ENCODE measurements at places on chromosomes 4 and X.
A peak's percentile ranks its signal among the peaks of the same experiment; 100 is the strongest.

DNA sequence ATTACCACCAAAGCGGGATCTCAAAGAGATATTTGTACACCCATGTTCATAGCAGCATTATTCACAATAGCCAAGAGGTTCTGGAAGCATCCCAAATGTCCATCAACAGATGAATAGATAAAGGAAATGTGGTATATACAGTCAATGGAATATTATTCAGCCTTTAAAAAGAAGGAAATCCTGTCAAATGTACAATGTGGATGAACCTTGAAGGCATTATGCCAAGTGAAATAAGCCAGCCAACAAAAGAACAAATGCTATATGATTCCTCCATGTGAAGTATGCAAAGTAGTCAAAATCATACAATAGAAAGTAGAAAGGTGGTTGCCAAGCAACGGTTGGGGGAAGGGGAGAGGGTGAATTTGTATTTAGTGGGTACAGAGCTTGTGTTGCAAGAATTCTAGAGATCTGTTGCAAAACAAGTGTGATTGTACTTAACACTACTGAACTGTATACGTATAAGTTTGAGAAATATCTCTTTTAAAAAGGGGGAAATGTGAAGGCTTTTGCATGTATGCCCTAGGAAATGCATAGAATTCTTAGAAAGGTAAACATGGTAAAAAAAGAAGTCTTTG, 5.0 kb upstream of the ZRSR2 start:
- no peak for DNase-seq

- no peak for DNase-seq
Measured at GRCh38 chr4:2469192-2469984, 482 bp downstream of the RNF4 start.

DNA sequence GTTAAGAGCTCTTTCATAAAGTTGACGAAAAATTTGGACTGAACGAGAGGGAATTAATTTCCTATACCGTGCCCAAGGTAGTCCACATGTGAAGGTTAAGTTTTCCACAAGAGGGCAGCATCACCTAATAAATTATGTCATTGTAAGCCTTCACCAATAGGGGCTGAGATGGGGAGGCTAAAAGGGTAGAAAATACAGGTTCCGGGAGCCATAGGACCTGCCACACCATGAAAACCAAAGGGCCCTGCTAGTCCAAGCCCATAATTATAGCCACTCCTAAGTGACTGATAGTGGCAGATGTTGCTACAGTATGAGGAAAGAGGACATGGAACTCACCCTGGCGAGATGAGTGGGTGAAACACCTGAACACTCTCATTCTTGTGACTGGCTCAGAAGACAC, 122.2 kb downstream of the SHROOM4 start:
- no peak for DNase-seq

- no peak for DNase-seq
Measured at GRCh38 chr4:151267104-151267503, 9.9 kb upstream of the PRSS48 start.

- DNase-seq, result no peak
Measured at GRCh38 chr4:106344647-106344970, 24.0 kb downstream of the GIMD1 start.

DNA sequence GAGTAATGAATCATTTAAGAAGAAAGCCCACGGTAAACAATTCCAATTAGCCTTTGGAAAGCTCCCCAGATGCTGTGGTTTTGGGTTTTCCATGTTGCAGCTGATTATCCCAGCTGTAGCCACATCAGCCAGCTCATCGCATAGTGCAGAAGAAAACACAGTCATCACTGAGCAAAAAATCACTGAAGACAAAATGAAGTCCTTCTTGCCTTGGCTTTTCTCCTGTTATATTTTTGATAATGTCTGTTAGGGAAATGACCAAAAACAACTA, 193.0 kb upstream of the C1QTNF7 start:
- peak; percentile 87 for DNase-seq

GRCh38 chr4:95358421-95358820, 190.4 kb downstream of the UNC5C start:
- DNase-seq, result no peak

DNA sequence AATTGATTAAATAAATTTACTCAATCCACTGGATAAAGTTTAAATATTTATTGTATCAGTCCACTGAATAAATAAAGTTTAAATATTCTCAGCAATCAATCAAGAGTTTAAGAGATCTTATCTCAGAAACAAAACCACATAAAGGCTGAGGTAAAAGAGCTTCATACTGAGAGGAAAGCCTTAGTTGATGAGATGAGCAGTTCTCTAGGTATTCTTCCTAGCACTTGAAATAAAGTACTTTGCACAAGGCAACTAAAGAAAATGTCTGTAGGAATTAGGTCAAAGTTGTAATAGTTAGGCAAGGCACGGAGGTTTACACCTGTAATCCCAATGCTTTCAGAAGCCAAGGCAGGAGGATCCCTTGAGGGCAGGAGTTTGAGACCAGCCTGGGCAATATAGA, 63.5 kb downstream of the UCHL1 start:
- DNase-seq, result no peak

DNA sequence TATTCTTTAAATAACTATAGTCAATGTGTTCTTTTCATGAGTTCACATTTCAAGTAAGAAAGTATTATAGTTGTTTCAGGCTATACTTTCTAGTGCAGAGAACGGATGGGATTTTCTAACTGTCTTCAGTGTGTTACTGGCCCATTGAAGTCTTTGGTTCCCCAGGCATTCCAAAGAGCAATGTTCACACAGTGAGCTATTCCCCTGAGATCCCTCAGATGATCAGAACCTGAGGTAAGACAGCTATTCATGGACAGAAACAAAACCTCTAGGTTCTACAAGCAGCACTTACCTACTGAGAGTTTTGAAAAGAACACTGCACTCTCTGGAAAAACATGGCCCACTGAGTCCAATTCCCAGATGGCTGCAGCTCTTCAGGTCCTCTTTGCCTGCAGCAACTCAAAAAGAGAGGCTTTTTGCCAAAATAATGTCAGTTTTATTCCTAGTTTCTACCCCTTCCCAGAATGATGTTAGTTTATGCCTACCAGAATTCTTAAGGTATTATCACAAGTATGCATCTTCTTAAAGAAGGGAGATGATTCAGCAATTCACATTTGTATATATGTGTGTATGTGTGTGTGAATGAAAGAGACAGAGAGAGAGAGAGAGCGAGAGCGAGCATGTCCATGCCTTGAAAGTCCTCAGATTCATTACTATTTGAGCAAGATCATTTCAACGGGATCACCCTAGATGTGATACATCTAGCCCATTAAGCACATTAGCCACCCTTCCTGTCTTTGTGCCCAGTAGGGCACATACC, 146.1 kb downstream of the PDHA2 start:
- no peak for DNase-seq

DNA sequence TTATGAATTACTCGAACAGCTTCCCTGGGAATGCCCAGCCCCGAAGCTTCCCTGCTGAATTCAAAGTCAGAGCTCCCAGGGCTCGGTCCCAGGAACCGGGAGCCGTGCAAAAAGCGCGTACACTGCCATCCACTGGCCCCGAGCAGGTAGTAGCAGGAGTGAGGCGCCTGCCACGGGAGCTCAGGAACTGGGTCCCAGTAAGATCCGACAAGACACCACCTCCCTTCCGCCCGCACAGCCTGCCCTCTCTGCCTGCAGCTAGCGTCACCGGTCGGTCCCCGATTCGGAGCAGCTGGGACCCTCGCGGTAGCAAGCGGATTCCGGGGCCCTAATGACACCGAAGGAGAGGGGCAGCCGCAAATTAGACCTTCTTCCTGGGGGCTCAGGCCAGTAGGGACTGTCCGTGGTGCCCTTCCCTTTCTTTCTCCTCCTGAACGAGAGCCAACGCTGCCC, 1.2 kb downstream of the CORIN start:
- peak; percentile 56 for DNase-seq

DNA sequence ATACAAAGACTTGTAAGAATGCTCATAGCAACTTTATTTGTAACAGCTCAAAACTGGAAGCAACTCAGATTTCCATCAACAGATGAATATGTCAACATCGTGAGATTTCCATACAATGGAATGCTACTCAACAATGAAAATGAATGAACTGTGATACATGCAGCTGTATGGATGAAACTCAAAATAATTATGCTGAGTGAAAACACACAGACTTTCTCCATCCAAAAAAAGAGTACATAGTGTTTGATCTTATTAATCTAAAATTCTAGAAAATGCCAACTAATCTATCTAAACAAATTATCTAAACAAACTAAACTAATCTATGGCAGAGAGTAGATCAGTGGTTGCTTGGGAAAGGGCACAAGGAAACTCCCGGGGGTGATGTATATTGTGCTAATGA, 42.7 kb downstream of the PPP1R2C start:
- DNase-seq, result no peak

DNA sequence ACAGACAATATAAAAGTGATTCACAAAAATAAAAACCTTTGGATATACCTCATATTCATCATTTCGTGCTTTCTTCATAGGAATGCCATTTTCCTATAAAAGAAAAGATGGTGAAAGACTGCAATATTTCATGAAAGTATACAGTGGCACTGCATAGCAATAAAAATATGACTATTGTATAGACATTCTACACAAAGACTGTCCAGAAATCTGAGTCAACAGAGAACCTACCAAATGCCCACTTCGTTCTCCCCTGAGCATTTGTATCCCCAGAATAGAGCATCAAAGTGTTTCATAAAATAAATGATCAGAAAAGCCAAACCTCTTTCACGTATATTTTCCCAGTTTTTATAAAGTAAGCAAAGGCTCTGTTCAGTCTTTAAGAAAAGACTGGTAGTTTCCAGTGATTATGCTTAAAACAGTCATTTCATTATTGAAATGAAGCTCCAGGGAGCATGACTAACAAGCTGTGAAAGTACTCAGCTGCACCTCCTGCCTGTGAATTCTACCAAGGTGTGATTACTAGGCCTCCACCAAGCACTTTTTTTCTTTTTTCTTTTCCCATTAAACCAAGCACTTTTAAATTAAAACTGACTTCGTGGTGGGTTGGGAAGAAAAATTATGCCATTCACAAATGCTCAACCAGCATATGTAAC, 20.2 kb downstream of the PPA2 start:
- DNase-seq, result no peak

DNA sequence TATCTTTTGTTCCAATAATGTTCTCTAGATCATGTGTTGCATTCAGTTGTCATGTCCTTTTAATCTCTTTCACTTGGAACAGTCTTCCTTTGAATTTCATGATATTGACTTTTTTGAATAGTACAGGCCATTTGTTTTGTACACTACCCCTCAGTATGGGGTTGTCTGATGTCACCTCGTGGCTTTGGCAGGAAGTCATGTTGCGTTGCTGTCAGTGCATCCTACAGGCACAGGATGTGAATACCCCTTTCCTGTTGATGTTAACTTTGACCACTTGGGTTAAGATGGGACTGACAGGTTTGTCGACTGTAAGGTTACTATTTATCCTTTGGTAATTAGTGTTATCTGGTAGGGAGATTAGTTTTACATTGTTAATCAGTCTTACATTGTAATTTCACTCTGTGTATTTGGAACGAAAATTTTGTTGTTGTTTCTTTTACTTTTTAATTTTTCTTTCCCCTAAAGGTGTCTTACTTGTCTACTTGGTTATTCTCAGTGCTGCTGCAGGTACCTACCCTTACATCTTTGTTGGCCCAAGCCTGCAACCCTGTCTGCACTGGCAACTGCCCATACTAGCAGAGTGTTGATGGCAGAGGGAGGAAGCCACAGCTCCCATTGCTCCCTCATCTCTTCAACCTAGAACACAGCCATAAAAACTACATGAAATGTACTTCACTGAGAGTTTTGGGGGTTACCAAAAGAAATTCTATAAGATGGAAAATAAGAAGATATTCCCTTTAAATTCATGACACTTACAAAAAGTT, 14.7 kb upstream of the ATP8A1 start:
- DNase-seq, result no peak

DNA sequence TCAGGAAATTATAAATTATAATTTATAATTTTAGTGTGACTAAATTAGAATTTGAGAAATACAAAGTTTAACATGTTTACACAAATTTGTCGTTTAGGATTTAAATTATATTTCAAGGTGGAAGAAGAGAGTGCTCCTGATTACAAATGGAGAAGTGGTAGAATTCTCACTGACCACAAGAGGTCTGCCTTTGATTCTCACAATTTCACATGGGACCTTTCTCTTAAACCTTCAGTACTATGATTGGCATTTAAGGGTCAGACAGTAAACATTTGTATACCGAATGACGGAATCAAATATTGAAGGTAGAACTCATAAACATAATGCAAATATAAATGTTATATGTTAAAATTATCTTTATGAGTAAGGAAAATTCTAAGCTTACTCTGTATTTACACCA, 171.7 kb downstream of the SLIT2 start:
- no peak for DNase-seq

DNA sequence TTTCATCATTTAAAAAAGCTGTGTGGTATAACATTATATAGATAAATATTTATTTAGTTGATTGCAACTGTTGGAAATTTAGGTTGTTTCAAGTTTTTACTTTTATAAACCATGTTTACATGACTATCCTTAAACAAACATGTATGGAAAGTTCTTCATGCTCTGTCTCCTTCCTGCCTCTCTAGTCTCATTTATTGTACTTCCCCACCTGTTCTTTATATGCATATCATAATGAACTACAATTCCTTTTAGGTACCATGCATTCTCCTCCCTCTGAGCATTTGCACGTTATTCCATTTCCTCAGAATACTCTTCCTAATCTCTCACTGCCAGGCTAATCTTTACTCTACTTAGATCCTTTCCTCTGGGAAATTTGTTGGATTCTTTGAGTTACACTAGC, 16.9 kb upstream of the ADH6 start:
- no peak for DNase-seq

- DNase-seq, result no peak
Measured at GRCh38 chr4:163556177-163556576, 61.7 kb downstream of the TMA16 start.

GRCh38 chr4:128517739-128518510, 230.3 kb upstream of the PGRMC2 start:
- DNase-seq, result peak; percentile 83

GRCh38 chrX:17266136-17266535, 108.9 kb upstream of the NHS start:
- DNase-seq, result no peak

DNA sequence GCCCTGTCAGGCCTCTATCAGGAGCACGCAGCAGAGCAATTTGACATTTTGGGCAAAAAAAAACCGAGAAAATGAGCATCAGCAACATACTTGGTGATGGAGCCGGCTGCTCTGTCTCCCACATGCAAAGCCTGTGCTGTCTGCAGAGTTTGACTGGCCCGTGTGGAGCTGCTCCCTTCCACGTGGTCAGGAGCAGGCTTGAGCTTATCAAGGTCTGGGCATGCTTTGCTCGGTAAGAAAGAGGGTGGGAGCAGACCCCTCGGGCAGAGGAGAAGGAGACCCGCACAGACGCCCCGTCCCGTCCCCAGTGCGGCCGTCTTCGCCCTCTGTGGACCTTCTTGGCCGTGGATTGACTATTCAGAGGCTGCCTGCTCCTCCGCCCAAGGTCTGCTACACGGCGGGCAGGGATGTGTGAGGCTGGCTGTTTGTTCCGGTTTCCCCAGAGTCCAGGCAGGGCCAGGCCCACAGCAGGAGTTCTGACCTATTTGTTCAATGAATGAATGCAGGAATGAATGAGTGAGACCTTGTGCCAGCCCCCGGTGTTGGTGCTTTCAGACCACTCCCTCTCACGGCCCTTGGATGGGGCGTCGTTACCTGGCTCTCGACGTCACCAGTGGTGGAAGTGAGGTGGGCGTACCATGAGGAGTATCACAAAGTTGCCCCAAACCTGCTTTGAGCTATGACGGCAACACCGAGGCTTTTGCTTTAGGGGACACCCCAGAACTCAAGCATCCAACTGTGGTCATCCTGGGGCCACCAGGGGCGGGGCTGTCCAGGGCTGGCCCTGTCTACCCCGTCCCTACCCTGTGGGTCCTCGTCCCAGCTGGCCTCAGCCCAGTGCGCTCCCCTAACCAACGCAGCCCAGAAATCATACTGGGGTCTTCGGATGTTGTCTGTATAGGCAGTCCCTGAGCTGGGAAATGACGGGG, 54.7 kb upstream of the ADRA2C start:
- no peak for DNase-seq

Data from non-pigmented ciliary epithelial cell (primary cell).